Breast epithelium (tissue), 4 donors: ENCODE measurements at places on chromosomes 7 and 10.

DNA sequence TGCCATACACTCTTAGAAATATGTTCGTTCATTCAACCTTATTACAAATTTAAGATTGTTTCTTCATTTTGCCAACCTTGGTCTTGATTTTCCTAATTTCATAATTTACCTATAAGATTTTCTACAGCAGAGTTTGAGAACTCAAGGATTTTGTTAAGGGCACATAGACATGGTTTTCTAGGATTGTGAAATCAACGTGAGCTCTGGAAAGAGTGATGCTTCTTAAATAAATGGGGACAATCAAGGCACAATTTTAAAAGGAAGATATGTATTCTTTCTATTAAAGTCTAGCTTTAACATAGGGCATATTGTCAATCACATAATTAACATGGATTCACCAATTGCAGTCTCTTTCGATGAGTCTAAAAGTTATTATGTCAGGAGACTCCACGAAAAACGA is 174.2 kb upstream of the PHF14 start:
- DNase-seq: no peak

DNA sequence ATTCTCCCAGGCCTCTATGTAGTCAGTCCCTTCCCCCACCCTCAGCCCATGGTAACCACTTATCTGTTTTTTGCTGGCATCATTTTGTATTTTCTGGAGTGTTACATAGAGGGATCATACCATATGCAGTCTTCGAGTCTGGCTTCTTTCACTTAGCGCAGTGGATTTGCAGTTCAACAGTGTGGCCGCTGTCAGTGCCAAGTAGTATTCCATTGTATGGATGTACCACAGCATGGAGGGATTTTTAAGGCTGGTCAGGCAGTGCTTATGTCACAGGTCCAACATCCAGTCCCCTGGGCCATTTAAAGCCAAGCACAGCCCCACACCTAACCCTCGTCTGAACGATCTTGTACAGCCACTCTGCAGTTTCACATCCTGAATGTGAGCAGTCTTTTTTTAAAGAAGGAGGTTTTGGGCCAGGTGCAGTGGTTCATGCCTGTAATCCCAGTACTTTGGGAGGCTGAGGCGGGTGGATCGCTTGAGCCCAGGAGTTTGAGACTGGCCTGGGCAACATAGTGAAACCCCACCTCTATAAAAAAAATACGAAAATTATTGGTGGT is 121.8 kb downstream of the CUX1 start:
- no peak for DNase-seq

- no peak for DNase-seq
Observed at GRCh38 chr10:91796331-91797047, 1.7 kb upstream of the TNKS2 start.

GRCh38 chr7:49780953-49781352 is 7.5 kb downstream of the VWC2 start:
- no peak for DNase-seq

- no peak for DNase-seq
Observed at GRCh38 chr7:79806161-79806734, 328.4 kb upstream of the GNAI1 start.

DNA sequence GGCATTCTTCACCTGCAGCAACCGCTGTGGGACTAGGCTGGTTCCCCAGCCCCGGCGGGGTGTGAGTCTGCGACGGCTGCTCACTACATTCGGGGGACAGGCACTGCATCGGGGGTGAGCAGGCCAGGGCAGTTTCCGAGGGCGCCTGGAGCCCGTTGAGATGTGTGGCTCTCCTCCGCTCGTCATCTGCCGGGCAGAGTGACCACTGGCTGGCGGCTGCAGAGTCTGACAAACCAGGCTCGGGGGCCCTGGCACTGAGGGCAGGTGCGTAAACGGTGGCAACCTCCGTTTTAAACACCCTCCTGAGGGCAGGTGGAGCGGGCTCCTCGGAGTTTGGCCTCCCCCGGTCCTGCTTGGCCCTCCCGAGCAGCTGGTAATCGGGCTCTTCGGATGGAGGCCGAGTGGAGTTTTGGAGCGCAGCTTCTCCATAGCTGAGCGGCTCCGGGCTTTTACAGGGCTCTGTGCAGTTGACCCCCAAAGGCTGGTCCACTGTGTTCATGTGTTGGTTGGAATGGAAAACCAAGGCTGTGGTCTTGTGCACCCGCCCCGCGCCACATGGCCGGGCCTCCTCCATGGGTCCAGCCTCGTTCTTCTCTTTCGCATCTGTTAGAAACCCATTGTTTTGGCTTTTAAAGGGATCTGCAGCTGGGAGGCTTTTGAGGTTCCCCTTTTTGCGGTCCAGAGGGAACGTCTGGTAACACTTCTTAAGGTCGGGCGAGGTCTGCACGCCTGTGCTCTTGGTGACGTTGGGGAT is 20.9 kb downstream of the INSYN2A start:
- DNase-seq: no peak

DNA sequence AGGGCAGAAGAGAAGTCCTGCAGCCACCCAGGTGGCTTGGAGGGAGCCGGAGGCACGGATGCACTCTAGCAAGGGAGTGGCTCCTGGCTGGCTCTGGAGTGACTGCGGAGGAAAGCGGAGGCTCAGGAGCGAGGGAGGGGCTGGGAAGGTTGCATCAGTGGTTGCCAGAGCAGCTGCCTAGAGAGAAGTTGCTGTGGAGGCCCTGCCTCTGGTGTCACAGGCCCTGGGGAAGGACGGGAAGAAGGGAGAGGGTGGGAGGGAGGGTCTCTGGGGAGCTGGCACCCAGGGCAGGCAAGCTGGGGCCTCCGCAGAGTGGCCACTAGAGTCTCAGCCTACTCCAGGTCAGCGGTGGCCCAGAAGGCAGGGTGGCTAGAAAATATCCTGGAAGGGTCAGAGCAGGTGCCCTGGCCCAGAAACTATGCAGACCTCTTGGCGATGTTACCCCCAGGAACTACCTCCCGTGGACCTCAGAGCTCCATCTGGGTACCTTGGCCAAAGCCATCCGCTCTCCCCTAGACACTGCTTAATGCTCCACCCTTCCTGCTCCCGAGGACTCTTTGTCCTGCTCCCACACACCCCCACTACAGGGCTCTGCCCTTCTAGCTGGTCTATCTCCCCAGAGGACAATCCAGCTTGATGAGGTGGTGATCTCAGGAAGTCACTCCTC is 164.3 kb downstream of the NRF1 start:
- no peak for DNase-seq

DNA sequence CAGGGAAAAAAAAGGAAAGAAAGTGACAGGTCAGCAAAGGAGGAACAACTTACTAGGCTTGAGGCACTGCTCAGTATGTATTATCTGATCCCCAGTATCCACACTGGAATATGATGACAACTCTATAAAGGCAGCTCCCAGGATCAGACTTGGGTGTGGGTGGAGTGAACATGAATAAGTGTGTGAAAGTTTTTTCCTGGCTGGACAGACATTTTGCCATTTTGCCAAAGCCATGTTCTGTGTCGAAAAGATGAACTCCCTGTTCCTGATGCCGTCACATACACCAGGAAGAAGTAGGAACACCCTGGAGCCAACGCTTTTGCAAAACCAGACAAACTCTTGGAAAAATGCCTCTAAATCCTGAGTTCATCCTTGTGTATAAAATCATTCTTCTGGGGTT is 143.2 kb upstream of the MEOX2 start:
- DNase-seq: no peak

DNA sequence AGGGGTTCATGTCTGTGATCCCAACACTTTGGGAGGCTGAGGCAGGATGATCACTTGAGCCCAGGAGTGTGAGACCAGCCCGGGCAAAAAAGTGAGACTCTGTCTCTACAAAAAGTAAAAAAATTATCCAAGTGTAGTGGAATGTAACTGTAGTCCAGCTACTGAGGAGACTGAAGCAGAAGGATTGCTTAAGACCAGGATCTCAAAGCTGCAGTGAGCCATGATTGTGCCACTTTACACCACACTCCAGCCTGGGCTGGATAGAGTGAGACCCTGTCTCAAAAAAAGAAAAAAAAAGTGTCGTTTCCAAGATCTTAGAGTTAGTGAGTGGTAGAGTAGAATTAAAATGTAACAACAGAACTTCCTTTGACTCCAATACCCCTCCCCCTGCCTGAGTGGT is 589.4 kb upstream of the MBL2 start:
- DNase-seq: no peak

DNA sequence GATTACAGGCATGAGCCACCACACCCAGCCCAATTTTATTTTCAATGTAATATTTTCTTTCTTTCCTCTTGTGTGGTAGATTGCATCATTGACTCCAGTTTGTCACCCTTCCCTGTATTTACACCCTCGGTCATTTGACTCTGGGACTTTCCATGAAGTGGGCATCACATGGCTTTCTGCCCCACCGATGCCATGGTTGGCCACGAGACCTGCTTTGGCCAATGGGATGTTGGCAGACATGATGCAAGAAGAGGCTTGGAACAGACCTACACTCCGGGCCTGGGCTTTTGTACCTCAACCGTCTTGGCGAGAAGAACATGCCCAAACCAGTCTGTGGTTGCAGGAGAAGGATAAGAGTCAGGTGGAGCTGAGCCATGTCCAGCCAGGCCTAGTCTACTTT is 38.8 kb upstream of the CACUL1 start:
- DNase-seq: no peak

GRCh38 chr7:125256446-125256845 is 326.8 kb upstream of the POT1 start:
- no peak for DNase-seq

- no peak for DNase-seq
Observed at GRCh38 chr7:30154111-30154587, 19.4 kb downstream of the MTURN start.

DNA sequence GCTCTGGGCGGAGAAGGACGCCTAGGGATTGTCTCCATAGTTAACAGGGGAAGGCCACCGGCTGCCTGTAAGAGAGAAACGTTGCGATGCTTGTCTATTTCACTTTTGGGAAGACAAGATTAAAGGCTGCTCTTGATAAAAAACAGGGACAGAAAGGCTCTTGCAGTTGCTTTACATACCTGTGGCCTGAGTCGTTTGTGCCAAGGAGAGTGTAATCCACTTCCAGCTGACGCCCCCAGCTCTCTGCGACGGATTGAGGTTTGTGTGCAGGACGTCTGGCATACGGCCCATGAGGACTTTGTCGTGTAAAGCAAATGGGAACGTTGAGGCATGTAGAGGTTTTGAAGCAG is 1.1 kb downstream of the MAP3K8 start:
- peak; percentile 61 for DNase-seq

DNA sequence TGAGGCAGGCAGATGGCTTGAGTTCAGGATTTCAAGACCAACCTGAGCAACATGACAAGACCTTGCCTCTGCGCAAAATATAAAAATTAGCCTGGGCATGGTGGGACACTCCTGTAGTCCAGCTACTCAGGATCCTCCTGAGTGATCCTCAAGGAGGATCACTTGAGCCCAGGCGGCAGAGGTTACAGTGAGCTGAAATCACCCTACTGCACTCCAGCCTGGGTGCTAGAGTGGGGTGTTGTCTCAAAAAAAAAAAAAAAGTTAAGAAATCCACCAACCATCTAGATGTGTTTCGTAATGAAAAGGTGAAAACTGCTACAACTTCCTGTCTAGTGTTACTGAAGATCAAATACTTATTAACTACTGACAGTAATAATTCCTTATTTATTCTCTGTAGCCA is 8.1 kb downstream of the GLCCI1 start:
- DNase-seq: no peak

DNA sequence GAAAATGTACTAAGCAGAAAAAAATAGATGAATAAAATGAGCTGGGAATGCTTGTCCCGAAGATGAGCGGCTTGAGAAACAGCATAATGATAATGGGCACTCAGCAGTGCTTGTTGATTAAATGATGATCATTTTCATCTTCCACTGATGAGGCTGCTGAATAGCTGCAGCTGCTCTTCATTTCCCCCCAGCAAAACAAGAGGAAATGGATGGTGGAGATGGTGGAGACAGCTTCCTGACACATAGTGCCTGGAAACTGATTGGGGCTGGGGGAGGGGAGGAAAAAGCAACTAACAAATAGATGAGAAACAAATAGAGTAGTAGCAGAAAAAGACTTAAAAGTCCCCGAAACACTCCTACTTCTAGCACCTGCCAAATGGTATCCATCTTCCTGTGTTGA is 41.4 kb downstream of the MRC1 start:
- DNase-seq: no peak

DNA sequence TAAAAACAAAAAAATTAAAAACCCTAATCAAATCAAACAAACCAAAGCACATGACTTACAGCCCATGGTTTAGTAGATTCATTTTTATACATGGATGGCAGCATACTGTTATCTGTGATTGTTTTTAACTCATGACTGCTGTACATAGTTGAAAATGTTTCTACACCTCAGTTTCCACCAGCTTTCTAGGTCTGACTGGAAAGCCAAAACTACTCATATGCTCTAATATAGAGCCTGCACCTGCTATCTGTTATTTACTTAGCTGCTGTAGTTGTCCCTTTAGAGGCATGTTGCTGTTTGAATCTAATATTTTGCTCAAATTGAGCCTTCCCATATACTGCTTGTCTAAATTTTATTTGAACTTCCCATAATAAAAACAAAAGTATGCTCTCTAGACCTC is 289.9 kb upstream of the LRRN3 start:
- no peak for DNase-seq

DNA sequence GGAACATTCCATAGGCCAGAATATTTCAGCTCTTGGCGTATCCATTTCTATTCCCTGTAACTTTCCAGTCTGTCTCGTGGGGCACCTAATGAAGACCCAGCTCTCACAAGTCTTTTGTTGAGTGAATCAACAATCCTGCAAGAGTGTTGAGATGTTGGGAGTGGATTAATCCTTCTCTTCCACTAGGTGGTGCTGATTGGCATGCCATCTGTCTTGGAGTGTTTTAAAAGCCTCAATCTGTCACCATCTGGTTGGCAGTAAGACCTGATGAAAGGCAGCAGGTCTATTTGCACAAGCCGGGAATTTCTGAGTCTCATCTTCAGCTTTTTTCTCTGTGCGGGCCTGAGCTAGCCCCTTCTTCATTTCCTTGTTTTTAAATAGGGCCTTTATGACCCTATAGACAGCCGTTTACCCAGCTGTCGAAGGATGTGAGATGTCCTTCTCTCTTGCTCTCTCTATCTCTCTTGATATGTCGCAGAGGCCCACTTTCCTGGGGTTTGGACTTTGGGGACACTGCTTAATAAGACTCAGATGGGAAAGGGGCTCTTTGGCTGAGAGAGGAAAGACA is 180.5 kb downstream of the ZNF365 start:
- no peak for DNase-seq

- no peak for DNase-seq
Observed at GRCh38 chr7:105827151-105827875, 49.1 kb downstream of the ATXN7L1 start.

DNA sequence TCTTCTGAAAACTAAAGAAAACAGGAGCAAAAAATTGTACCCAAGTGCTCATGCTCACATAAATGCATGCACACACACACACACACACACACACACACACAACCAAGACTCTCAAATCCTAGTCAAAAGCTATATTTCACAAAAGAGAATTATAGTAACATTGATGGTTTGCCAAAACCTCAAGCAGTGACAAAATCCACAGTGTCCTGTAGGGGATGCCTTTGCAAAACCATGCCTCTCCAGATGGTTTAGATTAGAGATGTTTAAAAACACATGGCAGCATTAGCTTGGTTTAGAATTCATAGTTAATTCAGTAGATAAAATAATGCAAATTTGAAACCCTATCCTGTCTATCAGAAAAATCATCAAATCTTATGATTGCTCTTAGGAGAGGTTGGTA is 232.2 kb downstream of the DYNC1I1 start:
- DNase-seq: no peak
